ENCODE measurements at places on chromosomes 16 and 17.

DNA sequence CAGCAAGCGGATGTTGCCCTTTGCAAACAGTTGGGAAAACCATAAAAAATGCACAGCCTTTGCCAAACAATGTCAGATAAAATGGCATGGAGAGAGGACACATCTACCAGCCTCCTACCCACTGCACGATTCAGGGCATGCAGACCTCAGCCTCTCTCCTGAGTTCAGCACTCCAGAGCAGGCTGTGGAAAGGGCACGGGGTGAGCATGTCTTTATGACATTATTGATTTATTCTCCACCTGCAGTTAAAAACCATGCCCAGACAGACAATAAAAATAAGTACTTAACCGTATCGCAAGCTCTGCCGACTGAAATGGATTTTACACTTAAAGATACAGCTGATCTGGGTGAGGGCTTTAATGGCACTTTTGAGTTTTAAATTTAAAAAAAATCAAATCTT lies 127.1 kb downstream of the MAF start:
- DNase-seq, result no peak

DNA sequence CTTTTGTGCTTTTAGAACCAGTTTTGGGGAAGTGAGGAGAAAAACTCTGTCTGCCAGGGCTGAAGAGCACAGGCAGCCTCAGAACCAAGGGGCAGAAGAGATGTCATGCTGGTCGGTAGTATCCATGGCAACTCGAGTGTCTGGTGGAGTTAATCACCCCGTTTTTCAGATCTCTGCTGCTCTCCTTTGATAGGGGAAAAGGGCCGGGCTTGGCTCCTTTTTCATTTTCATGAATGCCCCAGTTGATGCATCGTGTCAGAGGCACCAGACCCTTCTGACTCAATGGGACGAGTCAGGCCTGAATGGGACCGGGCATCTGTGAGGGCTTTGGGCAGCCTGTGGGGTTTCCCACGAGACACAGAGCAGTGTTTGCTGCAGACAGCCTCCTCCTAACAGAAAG lies 304.6 kb downstream of the ABCC12 start:
- DNase-seq, result no peak

DNA sequence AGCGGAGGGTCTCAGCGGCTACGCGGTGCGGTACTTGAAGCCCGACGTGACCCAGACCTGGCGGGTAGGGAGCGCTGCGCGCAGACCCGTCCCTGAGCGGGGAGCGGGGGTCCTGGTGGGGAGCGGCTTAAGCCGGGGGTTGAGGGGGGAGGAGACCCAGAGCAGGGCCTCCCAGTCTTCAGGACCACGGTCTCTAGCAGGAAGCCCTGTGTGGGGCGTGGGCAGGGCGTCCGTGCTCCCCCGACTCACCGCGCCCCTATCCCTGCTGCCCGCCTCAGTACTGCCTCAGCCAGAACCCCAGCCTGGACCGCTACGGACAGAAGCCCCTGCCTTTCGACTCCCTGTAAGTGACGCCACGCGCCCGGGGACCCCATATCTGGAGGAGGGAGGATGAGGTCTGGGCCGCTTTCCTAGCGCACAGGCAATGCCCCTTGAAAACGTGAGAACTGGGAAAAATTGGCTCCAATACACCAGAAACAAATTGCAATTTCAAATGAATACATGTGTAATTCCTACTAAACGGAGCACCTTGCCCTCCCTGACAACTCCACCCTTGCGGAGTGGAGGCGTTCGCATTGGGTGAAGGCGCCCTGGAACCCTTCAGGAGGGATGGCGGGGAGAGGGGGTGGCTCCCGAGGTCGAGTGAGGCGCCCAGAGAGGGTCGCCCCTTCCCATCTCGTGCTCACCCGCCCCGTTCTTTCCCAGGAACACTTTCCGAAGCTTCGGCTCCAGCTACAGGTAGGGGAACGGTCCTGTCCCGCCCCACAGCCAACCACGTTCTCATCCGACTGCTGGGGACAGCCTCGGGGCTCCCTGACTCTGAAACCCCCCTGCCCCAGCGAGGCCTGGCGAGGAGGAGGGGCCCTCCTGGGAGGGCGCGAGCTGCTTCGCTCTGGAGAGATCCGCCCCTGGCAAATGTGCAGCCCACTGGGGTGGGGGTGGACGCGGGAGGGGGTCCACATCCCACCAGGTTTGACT lies 14.6 kb upstream of the CNGB1 start:
- peak; percentile 15 for DNase-seq

DNA sequence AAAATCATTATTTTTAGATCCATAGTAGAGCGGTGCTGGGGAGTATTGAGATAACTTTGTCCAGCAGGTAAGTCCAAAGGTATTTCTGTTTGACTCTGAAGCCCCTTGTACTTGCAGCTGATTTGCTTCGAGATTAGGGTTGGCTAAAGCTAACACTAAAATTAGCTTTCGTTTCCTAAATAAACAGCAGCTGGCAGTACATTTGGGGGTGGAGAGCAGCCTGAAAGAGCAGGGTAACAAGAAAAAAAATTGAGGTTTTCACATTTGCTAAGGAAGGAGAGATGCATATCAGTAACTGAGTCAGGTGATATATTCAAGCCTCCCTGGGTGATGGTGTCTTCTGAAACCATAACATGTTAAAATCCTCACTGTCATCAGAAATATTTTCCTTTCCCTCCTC lies 37.4 kb upstream of the TMC5 start:
- DNase-seq, result no peak

- no peak for DNase-seq
Observed at GRCh38 chr16:87046235-87046634, 271.0 kb downstream of the C16orf95 start.

DNA sequence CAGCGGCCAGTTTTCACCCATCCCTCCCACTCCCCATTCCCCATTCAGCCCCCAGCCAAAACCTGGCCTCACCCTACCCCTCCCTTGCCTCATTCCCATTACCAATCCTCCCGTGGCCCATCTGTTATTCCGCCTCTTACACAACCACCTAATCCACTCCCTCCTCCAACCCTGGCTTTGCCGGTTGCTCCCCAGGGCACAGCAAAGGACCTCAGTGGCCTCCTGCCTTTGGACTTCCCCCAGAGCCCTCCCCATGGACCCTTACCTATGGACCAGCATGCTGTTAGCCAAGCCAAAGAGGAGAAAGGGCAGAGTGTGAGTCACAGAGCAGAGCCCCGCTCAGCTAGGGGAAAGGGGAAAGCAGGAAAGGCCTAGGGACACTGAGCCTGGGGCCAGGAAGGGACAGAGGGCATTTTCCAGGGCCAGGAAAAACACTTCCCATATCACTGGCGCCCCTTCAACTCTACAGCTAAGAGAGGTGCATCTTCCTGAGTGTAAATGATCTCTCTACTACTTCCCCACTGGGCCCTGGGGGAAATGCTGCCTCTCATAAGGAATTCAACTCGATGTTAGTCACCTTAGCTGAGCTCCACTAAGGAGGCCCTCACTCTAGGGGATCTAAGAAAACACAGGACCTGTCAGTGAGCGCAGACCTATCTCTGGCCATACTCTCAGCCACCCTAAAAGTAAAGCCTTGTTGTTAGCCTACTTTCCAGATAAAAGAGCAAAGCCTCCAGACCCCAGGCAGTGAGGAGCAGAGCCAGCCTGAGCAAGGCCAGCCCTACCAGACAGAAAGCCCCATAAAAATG lies 10.6 kb downstream of the PEMT start:
- no peak for DNase-seq

- no peak for DNase-seq
Observed at GRCh38 chr17:47338026-47338425, 14.3 kb downstream of the EFCAB13 start.

DNA sequence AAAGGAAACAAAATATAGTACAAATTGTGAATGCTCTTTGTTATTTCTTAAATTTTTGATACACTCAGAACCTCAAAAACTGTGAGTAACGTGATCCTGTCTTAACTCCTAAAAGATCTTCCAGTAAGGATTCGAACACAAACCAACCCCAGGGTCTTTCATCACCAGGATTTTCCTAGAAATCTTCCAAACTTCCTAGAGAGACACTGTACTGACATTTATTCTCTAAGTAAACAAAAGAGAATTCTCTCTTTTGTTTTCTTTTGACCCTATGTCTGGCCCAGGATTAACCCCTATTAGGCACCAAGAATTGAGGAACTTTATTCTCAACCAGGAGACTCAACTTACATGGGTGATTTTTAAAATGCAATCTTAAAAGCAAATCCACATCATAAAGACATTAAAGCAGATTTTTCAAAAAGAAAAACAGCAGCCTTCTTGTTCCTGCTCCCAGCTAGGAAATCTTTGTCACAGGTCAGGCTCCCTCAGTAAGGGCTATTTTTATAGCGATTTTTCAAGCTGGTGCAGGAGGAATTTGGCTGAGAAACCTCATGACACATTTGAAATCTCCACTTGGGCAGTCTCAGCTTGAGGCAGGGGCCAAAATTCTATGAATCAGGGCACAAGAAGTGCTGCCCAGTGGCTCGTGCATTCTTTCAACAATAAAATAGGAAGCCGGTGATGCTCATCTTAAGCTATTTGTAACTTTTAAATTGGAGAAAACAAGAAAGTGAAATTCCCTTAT lies 6.2 kb upstream of the SMG1 start:
- no peak for DNase-seq

GRCh38 chr17:65737451-65737850 lies 176.0 kb upstream of the AXIN2 start:
- DNase-seq, result no peak

DNA sequence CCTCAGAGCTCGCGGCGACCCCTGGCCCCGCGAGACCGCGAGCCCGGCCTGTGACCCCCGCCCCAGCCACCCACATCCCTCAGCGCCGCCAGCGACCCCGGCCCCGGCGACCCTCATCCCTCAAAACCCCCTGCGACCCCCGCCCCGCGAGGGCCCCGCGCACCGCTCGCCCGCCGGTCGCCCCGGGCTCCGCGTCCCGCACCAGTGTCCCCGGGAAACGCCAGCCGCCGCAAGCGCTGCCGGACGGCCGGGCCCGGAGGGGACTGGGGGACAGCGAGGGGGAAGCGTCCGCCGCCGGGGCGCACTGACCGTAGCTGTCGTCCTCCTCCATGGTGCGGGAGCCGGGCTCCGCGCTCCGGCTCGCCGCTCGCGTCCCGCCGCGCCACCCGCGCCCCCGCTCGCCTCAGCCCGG lies at the start of gene CYTH1:
Gene CYTH1, minus strand, starts transcription at position 381 of the 412 bp plus-strand sequence. Its CDS starts 50 bp downstream, at position 331.
- DNase-seq, result no peak

- DNase-seq, result no peak
Observed at GRCh38 chr16:74438492-74438979, 17.3 kb upstream of the CLEC18B start.

DNA sequence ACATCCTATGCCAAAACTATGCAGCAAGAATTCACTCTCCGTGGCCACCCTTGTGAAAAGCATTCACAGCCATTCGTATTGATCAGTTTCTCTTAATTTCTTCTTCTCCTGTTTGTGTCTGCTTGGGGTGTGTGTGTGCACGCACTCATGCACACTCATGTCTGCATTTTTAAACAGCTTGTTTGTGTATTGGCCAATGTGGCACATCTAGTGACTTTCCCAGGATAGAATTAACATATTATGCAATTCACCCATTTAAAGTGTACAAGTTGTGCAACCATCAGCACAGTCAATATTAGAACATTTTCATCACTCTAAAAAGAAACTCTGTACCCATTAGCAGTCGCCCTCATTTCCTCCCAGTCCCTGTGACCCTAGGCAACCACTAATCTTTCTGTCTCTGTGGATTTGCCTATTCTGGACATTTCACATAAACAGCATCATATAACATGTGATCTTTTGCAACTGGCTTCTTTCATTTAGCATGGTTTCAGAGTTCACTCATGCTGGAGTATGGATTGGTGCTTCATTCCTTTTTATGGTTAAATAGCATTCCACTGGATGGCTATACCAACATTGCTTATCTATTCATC lies 20.1 kb downstream of the IRX3 start:
- DNase-seq, result no peak

DNA sequence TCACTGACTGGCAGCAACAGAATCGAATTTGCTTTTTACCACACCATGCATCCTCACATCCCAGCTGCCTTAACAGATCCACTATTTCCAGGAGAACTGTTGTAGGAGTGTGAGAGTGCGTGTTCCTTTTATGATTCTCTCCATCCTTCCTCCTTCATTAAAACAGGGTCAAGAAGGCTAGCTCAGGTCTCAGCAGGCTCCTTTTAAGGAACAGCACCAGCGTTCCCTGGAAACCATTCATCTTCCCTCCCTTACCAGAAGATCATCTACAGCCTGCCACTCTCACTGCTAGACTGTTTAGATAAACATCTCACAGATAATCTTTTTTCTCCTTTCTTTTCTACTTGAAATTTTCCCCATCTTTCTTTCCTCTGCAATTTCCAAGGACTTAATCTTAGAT lies 1531.9 kb upstream of the CDH8 start:
- no peak for DNase-seq

DNA sequence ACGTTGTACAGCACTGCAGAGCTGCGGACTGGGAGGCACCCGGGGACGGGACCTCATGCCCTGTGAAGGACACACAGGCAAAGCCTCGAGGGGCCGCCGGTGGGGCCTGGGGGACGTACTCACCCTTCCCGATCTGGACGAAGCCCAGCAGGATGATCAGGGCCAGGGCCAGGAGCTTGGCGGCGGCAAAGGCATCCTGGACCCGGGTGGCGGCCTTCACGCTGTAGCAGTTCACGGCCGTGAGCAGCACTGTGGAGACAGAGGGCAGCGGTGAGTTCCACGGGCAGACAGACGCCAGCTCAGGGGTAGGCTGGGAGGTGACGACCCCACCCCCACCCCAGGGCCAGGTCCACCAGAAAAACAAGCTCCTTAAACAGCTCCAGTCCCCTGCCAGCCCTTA lies 17.7 kb downstream of the SLC7A5 start:
- DNase-seq, result no peak

DNA sequence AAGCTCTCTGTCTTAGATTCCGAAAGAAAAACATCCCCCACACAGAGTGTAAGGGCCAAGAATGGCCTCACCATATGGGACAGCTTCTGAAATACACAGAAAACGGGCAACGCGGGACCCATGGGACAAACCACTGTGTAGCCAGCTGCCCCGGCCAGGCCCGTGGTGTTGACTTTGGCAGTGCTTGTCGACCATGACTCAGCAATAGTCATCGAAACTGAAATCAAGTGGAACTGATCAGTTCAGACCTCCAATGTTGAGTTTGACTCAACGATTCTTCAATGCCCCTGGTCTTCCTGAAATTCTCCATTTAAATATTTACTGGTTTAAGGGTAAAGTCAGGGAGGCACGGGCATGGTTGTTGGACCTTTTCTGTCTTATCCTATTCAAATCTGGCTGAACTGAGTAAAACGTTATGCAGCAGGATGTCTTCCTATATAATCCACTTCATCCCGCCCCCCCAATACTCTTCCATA lies 27.5 kb downstream of the ZFHX3 start:
- DNase-seq, result no peak

GRCh38 chr16:13291591-13292333 lies 390.4 kb downstream of the SHISA9 start:
- no peak for DNase-seq

- DNase-seq, result no peak
Observed at GRCh38 chr17:80633207-80633606, 88.6 kb downstream of the RPTOR start.

DNA sequence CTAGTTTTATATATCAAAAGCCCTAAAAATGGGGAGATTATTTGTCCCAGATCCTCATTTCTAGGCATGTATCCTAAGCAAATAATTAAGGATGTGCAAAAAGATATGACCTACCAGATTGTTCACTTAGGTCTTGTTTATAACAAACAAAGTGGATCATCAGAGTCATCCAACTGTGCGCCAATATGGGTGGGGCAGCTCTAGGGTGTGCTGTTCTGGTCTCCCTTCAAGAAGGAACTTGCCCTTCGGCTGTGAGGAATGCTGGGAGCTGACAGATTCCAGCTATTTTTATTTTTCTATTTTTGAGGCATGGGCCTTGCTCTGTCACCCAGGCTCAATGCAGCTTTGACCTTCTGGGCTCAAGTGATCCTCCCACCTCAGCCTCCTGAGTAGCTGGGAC lies 13.8 kb downstream of the CHP2 start:
- DNase-seq, result no peak

- DNase-seq, result no peak
Observed at GRCh38 chr16:2842340-2843000, 12.4 kb downstream of the ZG16B start.
